ENCODE measurements at places on chromosomes 3 and 15. TPM values are rescaled to one million over a fixed set of nuclear protein-coding genes. Genes with fewer than 3 reads are reported as not detected.

Gene MON1A
- polyA plus RNA-seq, result 5.8 TPM

Gene CSNK1G1
- 10.9 TPM for polyA plus RNA-seq

Gene FLNB
- polyA plus RNA-seq, result 43.4 TPM

Gene C3orf20
- 0.11 TPM for polyA plus RNA-seq

Gene DCBLD2
- polyA plus RNA-seq, result 27.5 TPM

Gene GOLGA8T
- not detected for polyA plus RNA-seq

Gene PIERCE2
- 1.1 TPM for polyA plus RNA-seq

Gene RPP14
- polyA plus RNA-seq, result 26.0 TPM

Gene RTP3
- 0.14 TPM for polyA plus RNA-seq

Gene C2CD4B
- 1.8 TPM for polyA plus RNA-seq

Gene CCDC66
- polyA plus RNA-seq, result 19.0 TPM
